Stimulated activated CD4-positive, alpha-beta T cell treated with anti-CD3 and anti-CD28 coated beads, Interleukin-4, amount 100 ng/mL, for 48 hours (primary cell): ENCODE measurements at places on chromosomes 7 and 10.
A peak's percentile ranks its signal among the peaks of the same experiment; 100 is the strongest.

DNA sequence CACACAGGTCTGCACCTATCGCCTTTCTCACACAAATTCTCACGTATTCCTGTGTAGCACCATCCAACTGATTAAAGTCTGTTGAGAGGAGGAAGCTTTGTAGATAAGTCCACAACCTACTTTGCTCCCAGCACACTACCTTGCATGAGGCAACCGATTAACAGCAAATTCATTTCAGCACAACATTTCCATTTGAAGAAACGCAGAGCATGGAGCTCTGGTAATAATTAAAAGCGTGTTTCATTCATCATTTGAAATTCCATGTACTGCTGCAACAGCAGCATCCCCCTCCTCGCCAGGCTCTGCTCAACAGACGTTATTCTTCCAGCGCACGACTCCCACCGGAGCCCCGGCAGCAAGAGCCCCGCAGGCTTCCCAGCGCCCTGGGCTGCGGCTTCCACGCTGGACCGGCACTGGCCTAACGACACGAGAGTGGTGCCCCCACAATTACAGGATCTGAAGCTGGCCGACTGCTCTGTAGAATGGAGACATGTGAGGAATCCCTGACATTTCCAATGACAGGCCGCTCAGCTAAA lies 118.8 kb downstream of the DIP2C start:
- no peak for DNase-seq

GRCh38 chr10:87776328-87776727 lies 41.7 kb downstream of the ATAD1 start:
- no peak for DNase-seq

DNA sequence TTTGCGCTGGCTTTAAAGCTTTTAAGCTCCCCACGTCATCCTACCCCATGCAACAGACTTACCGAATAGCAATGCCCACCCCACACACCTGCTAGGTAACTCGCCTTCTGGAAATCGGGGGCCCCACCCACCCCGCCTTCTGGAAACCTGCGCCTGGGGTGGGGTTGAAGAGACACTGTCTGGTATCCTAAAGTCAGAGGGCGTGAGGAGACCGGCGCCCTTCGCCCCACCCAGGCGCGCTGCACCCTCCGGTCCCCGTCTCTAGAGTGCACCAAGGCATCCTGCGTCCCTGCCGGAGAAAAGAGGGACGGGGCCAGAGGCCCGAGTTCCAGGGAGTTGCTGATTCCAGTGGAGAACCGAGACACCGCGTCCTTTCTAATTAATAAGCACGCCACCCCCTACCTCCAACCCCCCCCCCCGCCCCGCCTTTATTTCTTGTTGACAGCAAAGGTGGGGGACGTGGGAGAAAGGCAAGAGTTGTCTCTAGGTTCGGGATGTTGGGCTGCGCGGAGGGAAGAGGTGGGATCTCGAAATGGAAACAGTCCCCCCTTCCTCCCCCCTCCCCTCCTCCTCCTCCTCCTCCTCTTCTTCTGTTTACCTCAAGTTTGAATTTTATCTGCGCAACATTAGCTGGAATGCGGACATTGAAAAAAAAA lies 220.9 kb upstream of the MKLN1 start:
- peak; percentile 41 for DNase-seq

DNA sequence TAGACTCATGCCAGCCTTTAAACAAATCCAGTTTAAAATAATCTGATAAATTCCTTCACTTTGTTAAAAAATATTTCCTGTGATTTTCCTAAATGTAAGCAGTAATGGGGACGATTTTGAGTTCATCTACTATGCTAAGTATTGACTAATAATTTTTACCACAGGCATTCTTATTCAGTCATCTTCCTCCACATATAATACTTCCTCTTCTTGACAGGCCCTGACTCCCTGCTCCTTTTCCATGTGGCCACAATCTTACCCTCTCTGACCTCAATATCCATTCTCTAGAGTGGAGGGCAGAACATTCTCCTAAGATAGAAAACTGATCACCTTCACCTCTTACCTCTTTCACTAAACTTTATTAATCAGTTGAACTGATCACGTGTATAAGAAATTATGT lies 7.8 kb downstream of the DNAJC2 start:
- DNase-seq = no peak

- no peak for DNase-seq
Measured at GRCh38 chr7:7959979-7960670, 8.5 kb upstream of the GLCCI1 start.

- DNase-seq = no peak
Measured at GRCh38 chr7:106794276-106795083, 70.6 kb upstream of the PIK3CG start.

GRCh38 chr10:44995914-44996669 lies 4.6 kb upstream of the ZNF22 start:
- DNase-seq = no peak

- DNase-seq = no peak
Measured at GRCh38 chr10:49118430-49119074, 3.2 kb upstream of the VSTM4 start.

DNA sequence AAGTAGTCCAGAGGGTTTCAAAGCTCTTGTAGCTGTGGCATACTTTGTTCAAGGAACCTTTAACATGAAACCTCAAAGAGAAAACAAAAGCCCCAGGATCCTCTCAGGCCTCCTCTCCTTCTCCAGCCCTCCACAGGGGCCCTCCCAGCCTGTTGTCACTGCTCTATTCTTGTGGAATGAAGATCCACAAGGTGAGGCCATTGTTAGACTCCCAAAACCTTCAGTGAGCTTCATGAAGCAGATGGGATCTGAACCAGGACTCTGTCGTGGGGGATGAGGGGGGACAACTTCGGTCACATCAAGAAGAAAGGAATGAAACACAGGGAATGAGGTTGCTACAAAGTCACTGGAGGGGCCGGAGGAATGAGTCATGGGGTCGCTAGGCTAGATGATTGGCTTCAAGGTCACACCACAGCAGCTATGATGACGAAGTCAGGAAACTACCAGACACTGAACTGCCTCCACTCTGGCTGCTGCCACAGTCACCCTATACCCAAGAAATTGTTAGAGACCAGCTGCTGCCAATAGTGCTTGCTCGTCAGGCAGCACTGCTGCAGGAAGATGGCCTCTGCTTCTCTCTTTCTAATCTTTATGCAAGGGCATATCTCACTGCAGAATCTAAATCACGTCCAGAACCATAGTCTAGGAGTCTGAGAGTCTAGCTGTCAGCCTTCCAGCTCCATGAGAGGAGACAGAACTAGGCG lies 208.8 kb downstream of the HIBADH start:
- no peak for DNase-seq

- DNase-seq = no peak
Measured at GRCh38 chr7:11727864-11728263, 104.1 kb downstream of the THSD7A start.

DNA sequence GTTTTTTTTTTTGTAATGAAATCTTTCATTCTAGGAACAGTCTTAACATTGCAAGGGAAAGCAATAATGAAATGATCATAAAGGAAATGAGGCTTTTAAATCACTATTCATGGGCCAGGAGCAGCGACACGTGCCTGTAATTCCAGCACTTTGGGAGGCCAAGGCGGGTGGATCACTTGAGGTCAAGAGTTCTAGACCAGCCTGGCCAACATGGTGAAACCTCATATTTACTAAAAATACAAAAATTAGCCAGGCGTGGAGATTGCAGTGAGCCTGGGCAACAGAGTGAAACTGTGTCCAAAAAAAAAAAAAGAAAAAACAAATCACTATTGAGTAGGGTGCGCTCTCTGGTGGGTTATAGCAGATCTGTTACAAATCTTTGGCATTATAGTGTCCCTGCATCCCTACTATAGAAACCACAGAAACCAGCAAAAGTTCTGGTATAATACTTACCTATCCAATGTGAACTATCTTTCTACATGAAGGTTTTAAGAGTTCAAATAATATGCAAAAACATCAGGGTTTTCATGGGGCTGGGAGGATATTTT lies 72.1 kb downstream of the GLI3 start:
- DNase-seq = no peak

- no peak for DNase-seq
Measured at GRCh38 chr7:98551611-98552273, 65.3 kb upstream of the NPTX2 start.

- no peak for DNase-seq
Measured at GRCh38 chr10:11687357-11687771, 54.8 kb upstream of the ECHDC3 start.

DNA sequence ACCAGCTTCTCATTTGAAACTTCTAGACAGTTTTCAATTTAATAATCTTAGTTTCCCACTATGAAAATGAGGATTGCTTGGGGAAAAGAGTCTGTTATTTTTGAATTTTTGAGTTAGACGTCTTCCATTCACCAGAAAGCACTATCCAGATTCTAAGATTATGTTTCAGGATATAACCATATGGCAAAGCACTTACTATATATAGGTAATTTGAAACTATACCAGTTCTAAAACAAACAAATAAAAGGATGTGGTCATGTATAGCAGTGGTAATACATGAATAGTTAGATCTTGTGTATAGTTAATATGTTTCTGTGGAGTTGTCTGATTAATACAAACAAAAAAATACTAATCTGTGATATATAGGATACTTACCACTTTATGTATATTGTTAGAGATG lies 320.0 kb downstream of the EXOC4 start:
- DNase-seq = no peak

GRCh38 chr7:4203626-4204512 lies 478.2 kb upstream of the FOXK1 start:
- no peak for DNase-seq

- DNase-seq = no peak
Measured at GRCh38 chr7:80732630-80733029, 94.2 kb downstream of the CD36 start.

DNA sequence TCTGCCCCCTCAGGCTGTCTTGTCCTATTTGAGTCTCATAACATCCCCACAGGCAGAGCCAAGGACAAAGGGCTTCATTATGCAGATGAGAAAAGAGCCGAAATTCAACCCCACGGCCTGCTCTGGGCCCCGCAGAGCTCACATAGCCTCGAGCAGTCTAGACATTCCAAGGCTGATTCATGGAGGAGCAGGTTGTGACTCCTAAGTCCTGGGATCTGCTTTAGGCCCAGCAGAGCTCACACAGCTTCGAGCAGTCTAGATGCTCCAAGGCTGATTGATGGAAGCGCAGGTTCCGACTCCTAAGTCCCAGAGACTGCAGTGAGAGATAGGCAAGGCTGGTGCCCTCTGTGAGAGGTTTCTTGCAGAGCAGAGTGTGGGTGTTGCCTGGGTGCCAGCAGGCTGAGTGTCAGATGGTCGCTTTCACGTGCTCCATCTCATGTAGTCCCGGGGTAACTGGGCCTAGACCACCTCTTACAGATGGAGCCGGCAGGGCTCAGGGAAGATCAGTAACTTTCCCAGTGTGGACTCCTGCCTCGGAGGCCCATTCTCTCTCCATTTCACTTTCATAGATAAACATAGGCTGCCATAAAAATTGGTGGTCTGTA lies 436.1 kb upstream of the FOXK1 start:
- DNase-seq = no peak

GRCh38 chr10:29736366-29737073 lies 101.7 kb upstream of the SVIL start:
- peak; percentile 6 for DNase-seq

DNA sequence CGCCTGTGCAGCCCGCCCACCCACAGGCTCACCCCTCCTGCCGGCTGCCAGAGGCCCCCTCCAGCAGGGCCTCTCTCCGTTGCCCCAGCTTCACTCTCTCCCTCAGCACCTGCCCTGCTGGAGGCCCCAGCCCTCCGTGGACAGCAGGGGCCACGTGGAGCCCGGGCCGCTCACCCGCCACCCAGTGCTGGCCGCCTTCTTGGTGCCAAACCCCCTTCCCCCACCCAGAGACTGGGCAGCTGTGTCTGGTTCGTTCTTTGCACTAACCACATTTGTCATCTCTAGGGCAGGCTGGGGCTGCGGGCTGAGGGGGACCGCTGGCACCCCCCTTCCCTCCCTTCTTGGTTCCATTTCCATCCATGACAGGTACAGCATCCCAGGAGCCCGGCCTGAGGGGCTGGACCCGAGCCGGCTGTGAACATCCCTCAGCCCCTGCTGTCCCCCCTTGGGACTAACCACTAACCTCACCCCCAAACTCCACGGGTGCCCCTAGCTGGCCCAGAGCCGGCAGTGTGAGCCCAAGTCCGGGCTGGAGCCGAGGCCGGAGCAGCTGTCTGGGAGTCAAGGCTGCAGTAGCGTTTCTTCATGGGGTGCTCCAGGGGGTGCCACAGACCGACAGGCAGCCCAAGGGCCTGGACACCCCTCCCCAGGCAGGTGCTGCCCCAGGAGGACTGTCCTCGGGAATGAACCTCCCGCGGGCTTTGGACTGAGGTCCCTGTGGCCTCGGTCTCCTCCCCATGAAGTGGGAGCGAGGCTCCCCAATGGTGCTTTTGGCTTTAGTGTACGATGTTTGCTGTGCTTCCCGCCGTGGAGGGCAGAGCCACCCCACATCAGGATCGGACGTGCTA lies 25.5 kb upstream of the AMZ1 start:
- no peak for DNase-seq

DNA sequence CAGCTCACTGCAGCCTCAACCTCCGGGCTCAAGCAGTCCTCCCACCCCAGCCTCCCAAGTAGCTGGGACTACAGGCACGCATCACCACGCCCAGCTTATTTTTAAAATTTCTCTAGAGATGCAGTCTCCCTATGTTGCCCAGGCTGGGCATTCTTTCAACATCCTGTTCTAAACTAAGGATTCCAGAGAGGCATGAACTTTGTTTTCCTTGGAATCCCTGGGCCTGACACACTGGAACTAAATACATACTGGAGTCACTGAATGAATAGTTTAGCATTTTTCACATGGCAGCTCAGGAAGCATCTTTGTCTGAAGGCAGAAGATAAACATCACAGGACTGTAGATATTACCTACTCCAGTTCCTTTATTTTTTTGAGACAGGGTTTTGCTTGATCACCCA lies 108.7 kb downstream of the ITIH5 start:
- no peak for DNase-seq

GRCh38 chr7:158720112-158720511 lies 15.5 kb upstream of the NCAPG2 start:
- no peak for DNase-seq

- no peak for DNase-seq
Measured at GRCh38 chr10:85362401-85362800, 1004.2 kb downstream of the GRID1 start.

DNA sequence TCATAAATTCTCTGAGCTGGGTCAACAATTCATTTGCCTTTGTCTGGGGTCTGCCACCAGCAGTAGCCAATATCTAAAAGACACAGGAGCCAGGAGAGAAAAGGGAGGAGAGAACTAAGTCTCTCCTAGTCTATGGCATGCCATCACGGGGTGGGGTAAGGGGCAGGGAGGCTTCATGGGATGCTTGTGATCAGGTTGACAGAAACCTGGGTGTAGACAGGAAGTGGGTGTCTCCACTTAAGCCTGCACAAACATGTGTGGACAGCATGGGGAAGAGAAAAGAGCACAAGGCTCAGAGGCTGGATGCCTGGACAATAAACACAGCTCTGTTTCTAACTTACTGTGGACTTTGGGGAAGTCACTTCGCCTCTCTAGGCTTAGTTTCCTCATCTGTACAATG lies 11.5 kb upstream of the C10orf53 start:
- no peak for DNase-seq

DNA sequence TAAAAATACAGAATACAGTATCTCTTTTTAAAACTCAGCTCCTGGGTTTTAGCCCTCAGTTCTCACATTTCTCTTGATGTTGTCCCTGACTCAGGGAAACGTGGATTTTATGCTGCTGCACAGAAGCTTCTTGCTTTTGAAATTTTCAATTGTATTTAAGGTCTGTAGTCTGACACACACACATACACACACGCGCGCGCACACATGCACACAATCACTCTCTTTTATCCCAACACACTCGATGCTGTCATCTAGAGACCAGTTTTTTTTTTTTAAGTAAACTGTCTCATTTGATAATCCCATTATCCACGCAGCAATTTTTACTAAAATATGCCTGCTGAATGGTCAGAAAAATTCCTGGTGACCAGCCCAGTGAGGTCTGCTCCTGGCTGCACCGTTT lies 108.6 kb downstream of the KMT2E start:
- DNase-seq = no peak

GRCh38 chr10:33542752-33543505 lies 208.5 kb upstream of the NRP1 start:
- no peak for DNase-seq
